ENCODE measurements at places on chromosomes 1 and 21.

DNA sequence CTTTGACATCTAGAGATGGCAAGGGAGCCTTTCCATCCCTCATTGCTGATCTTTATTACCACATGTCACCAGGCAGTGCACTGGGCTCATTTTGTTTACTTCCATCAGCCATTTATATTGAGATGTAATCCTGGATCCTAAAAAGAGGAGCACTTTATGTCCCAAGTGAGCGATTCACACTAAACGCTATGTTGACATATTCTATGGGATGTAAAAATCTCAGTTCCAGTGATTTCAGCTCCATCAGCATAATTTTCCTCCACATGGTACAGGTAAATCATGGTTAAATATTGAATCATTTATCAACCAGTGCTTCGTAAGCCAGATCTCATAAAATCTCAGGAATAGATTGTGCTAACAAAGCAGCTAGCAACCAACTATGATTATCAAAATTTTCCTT lies 634.8 kb upstream of the PLXNA2 start:
- no peak for DNase-seq

DNA sequence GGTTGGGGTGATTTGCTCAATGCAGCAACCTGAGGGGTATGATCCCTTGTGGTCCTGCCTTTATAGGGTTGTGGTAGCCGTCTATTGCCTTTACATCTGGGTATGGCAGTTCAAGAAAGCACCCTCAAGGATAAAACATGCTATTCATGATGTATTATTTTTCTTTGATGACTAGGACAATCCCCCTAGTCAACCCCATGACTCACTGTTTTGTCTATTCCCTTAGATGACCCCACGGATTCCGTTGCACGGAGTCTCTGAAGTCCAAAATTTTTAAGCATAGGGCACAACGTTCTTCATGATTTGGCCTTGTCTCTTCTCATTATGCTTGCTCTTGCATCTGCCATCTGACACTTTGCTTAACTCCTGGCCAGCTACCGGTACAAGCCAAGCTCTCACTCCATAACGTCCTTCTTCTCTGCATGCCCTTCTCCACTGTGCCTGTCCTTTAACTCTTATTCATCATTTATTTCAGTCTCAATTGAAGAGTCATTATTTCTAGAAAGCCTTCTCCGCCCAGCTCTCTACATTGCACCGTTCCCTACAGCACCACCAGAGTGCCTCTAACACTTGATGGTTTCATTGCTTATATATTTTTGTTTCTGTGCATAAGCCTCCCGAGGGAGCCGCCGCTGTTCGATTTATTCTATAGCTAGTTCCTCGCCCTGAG lies 838 bp upstream of the DISP1 start:
- no peak for DNase-seq

- no peak for DNase-seq
These were observed 8.2 kb downstream of the OR2T10 start for GRCh38 chr1:248589334-248589733.

DNA sequence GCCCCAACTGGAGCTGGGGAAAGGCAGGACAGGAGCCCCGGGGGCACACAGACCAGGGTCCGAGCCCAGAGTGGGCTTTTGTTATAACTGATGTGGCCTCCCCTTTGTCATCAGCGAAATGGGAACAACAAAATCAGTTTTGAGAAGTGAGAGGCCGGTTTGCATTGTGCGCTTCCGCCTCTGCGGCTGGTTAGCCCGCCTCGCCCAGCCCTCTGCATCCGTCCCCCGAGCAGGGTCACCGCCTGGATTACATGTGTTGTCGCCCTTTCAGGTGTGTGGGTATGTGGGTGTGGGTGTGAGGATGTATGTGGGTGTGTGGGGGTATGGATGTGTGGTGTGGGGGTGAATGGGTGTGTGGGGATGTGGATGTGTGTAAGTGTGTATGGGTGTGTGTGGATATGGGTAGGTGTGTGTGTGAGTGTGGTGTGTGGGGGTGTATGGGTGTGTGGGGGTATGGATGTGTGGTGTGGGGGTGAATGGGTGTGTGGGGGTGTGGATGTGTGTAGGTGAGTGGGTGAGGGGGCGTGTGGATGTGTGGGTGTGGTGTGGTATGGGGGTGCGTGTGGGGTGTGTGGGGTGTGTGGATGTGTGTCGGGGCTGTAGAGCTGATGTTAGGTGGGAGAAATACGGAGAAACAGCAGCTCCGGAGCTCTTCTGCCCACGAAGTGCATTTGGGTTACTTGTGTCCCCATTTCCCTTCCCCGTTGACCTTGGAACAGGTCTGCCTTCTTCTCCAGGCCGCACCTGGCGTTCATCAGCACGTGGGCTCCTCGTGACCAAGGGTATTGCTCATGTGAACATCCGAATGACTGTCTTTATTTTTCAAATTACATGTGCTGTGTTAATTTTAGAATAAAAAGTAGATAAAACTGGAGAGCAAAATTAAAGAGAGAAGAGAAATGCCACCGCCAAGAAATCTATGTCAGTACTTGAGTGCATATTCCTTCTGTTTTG lies 67.6 kb downstream of the FHAD1 start:
- no peak for DNase-seq

- no peak for DNase-seq
These were observed 32.4 kb downstream of the SLAMF1 start for GRCh38 chr1:160614410-160614809.

GRCh38 chr1:97350662-97351061 lies 570.2 kb downstream of the DPYD start:
- no peak for DNase-seq

- DNase-seq, result no peak
These were observed 13.9 kb downstream of the FLVCR1 start for GRCh38 chr1:212871976-212872375.
